ENCODE measurements at places on chromosomes 16 and 17.

GRCh38 chr16:55495616-55496289 is 13.1 kb upstream of the LPCAT2 start:
- DNase-seq: no peak

- DNase-seq: no peak
Measured at GRCh38 chr17:18332909-18333489, 17.9 kb downstream of the SMCR8 start.

GRCh38 chr16:3194792-3195191 is 6.8 kb downstream of the OR1F1 start:
- DNase-seq: no peak

- DNase-seq: no peak
Measured at GRCh38 chr16:67370661-67371060, 22.6 kb downstream of the TPPP3 start.

Data from activated effector memory CD4-positive, alpha-beta T cell treated with anti-CD3 and anti-CD28 coated beads, Interleukin-2, amount 50 U/mL, for 16 hours (primary cell).